ENCODE measurements at places on chromosomes 2 and 18. TPM values are rescaled to one million over a fixed set of nuclear protein-coding genes. Genes with fewer than 3 reads are reported as not detected.
A peak's percentile ranks its signal among the peaks of the same experiment; 100 is the strongest.

GRCh38 chr2:61272421-61273070 lies 110.6 kb downstream of the C2orf74 start:
- H3K27ac ChIP-seq, result no peak overlapping the region
- no peak for DNase-seq
- peaks cover 4% of the 10 kb centered on the region for H3K4me1 ChIP-seq
- no peak overlapping the region for H3K4me3 ChIP-seq

DNA sequence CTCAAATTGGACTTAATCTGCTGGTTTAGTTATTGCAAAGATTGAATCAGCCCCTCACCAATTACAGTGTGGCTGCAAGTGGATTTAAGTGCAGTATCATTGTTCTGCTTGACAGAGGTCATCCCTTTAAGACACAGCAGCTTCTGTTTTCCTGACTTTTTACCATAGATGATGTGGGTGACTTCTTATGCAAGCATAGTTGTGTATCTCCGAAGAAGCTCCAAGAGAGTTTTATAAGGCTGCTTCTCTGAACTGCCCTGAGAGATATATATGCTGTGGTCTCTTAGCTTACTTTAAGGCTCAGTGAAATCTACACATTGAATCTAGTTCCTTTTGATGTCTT lies 3.5 kb downstream of the TRIB2 start:
- peaks cover 31% of the 10 kb centered on the region for H3K4me1 ChIP-seq
- H3K27ac ChIP-seq, result no peak overlapping the region
- H3K4me3 ChIP-seq, result no peak overlapping the region

- H3K27ac ChIP-seq, result no peak overlapping the region
- no peak for DNase-seq
- H3K36me3 ChIP-seq, result no peaks in the 10 kb centered on the region
- H3K27me3 ChIP-seq, result no peaks in the 10 kb centered on the region
- no peak overlapping the region for H3K4me3 ChIP-seq
These were observed 1.3 kb upstream of the CD28 start for GRCh38 chr2:203705178-203705577.

DNA sequence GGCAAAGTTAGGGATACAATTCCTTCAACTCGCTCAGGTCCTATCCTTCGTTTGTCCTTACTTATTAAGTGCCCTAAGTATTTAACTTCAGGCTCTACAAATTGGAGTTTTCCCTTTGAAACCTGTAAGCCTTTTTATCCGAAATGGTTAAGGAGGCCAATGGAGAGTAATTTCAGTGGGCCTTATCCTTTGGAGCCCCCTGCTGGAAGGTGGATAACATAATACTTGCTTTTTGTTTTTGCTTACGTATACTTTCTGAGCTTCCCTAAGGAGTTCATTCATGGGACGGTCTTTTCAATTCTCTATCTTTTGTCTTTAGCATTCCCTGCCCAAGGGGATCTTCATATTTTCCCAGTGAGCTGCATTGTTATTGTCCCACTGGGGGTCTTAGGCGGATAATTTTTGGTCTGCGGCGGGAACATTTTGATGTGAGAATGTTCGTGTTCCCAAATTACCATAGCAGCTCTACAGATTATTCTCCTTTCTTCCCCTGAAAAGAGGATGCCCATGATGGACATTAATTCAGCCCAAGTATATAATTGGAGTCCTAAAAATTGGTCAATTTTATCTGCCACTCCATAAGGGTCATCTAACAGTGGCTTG lies 34.4 kb upstream of the TRAPPC8 start:
- DNase-seq, result peak; percentile 43
- H3K4me1 ChIP-seq, result no peaks in the 10 kb centered on the region
- H3K27me3 ChIP-seq, result no peaks in the 10 kb centered on the region
- no peak overlapping the region for H3K4me3 ChIP-seq
- no peaks in the 10 kb centered on the region for H3K36me3 ChIP-seq
- H3K27ac ChIP-seq, result no peak overlapping the region

DNA sequence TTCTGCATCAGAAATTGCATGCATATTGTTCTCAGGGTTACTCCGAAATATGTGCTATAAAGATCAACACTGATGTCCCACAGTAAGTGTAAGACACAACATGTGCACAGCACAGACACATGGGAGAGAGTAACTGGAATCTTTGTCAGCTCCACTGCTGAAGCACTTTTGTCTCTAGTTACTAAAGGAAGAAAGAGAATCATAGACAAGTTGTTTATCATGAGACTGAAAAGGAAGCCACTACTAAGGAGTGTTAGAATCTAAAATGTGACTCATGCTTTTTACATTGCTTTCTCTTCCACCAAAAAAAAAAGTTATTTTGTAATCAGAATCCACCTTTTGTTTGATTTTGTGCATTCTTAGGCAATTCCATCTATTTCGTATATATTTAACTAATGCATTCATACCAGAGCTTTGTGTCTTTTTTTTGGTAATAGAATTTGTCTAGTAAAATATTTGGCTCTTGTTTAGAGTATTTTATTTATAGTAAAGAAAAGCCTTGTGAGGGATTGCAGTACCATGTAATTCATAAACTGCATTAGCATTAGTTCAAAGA lies 502.4 kb downstream of the FBXO15 start:
- no peak overlapping the region for H3K4me3 ChIP-seq
- H3K27me3 ChIP-seq, result no peaks in the 10 kb centered on the region
- no peak for DNase-seq
- H3K36me3 ChIP-seq, result no peaks in the 10 kb centered on the region
- H3K27ac ChIP-seq, result no peak overlapping the region

GRCh38 chr2:240785424-240786335 lies 34.3 kb downstream of the KIF1A start:
- no peak overlapping the region for H3K27ac ChIP-seq
- DNase-seq, result no peak
- H3K27me3 ChIP-seq, result no peaks in the 10 kb centered on the region
- H3K4me3 ChIP-seq, result no peak overlapping the region

GRCh38 chr2:237486819-237487448 lies at the start of gene MLPH:
MLPH (plus strand) TSS chr2:237487251; CDS start chr2:237493427, 6,176 bp downstream.
- peak; percentile 70 for DNase-seq
- H3K4me1 ChIP-seq, result peaks cover 65% of the 10 kb centered on the region
- no peaks in the 10 kb centered on the region for H3K36me3 ChIP-seq
- peak within 1 kb of the TSS; percentile 17 for H3K4me3 ChIP-seq
- peak within 1 kb of the TSS; percentile 47 for H3K27ac ChIP-seq
- no peaks in the 10 kb centered on the region for H3K27me3 ChIP-seq

DNA sequence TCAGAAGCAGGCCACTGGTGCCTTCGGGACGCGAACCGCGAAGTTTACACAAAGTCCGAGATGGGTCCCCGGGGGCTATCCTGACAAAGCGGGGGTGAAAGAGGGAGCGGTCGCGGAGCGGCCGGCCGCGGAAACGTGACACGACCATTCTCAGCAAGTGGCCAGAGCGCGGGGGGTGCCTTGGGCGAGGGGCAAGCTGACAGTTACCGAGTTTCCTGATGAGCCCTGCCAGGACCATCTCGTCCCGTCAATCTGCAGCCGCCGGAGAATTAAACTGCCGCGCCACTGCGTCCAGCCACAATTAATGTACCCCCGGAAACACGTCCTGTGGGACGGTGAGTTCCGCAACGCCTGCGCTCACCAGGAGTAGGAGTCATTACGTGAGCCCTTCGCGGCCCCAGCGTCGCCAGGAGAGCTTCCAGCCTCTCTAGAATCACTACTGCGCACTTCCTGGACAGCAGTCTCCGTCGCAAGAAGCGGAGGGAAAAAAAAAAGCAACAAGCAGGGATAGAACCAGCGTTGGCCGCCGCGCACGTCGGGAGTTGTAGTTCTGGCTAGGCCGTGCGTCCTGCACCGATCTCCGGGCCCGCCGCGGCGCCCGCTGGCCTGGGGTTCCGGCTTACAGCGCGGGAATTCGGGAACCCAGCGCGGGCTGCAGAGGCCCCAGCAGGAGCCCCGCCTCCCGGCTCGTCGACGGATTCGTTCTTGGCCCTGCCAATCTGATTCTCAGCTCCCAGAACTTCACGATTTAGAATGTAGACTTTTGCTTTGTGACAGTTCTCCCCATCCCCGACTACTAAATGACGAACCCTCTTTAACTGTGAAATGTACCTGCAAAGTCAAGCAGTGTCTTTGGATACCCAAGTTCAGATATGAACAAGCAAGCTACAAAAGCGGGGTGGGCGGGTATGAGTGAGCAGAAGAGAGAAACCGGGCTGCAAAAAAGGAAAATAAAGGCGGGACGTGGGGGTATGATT lies at the start of gene RTTN:
Gene RTTN, minus strand, starts transcription at position 267 of the 977 bp plus-strand sequence. Its CDS starts 29 bp downstream, at position 238.
- peaks cover 17% of the 10 kb centered on the region for H3K4me1 ChIP-seq
- H3K27me3 ChIP-seq, result no peaks in the 10 kb centered on the region
- peak; percentile 95 for DNase-seq
- H3K36me3 ChIP-seq, result no peaks in the 10 kb centered on the region
- H3K27ac ChIP-seq, result peak within 1 kb of the TSS; percentile 78

DNA sequence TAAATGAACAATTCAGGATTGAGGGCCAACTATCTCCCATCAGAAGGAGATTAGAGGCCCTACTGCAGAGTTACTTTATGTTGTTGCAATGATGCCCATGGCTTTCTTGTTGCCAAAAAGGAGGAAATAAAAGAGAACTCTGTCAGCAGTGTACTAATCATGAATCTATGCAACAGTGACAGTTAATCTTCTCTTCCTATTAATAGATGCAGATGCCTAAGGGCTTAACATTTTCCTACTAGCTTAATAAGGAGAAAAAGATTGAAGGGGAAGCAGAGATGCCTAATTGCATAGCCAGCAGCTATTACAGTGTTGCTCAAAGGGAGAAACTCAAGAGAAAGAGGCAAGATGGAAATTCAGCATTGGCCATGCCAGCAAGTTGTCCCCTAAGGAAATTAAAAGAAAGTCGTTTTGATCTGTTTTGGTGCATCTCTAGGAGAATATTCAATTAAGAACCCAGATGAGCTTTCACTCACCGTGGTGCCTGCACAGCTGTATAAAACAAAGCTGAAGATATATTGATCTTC lies 107.1 kb upstream of the KCNJ3 start:
- no peaks in the 10 kb centered on the region for H3K4me1 ChIP-seq
- no peaks in the 10 kb centered on the region for H3K36me3 ChIP-seq
- no peaks in the 10 kb centered on the region for H3K27me3 ChIP-seq
- no peak overlapping the region for H3K27ac ChIP-seq

DNA sequence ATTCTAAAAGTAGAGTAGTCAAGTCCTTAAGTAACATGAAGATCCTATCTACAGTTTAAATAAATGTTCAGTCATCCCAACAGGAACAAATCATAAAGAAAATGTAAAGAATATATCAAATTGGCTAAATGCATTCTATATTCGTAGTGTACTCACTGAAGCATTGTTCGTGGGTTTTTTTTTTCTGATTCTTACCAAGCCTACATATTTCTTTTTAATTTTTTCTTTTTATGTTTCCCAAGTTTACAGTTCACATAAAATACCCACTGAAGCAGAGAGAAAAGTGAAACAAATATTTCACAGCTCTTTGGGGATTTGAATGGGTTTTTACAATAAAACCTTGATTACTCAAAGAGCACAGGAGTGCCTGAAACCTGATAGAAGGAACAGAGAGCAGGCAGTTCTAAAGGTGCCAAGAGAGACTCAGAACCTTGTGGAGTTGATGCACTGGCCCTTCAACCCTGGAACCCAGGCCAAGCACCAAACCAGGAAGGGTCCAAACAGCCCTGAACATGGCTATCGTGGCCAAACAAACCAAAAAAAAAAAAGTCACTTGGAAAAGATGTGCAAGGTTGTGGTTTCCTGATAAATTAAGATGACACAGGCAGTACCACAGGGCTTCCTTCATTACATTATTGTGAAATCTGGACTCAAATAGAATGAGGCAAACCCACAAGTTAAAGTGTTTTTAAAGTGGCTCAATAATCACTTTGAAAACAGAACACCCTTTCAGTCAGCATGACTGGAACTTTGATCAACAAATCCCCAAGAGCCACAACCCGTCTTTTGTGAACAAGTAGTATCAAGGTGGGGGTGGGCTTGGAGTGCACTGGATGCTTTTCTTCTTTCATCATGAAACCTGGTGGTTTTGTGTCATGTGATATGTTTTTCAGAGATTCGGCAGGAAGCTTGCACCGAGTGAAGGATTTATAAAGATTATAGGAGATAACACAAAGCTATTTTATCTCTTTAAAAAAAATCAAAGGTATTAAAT lies 245.0 kb upstream of the FN1 start:
- no peaks in the 10 kb centered on the region for H3K27me3 ChIP-seq
- no peak overlapping the region for H3K27ac ChIP-seq
- DNase-seq, result no peak
- H3K36me3 ChIP-seq, result no peaks in the 10 kb centered on the region
- H3K4me1 ChIP-seq, result no peaks in the 10 kb centered on the region

DNA sequence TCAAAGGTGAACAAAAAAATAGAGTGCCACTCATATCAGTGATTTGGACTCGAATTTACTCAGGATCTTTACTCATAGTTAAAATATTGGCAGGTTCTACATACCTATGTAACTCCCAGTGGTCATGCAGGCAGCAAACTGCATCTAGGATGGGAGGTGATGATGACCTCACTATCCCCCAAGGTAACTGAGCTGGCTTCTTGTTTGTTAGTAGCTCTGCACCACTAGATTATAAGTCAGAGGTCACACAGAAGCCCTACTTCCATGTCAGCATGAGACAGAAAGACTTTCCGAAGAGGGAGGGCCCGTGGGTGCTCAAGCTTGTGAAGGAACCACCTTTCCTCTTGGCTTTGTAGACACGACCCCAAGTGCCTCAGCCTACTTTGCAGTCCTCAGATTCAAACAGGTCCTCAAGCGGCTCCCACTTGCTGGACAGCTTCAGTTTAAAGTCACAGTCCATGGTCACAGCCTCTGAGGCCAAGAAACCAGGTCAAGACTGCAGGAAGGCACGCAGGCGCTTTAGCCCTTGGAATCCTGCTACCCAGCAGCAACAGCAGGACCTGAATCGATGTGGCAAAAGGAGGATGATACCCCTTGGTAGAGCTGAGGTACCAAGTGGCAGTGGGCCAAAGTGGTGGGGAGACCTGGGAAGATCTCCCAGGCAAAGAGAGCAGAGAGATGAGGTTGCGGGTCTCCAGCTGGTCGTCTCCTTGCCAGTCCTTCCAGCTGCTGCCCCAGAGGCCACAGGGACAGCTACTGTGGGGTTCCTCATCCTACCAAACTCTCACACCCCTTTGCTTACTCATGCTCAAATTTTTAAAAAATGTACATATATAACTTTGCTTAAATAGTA lies 4.3 kb downstream of the NTSR2 start:
- no peak overlapping the region for H3K27ac ChIP-seq
- H3K4me1 ChIP-seq, result peaks cover 10% of the 10 kb centered on the region
- H3K4me3 ChIP-seq, result no peak overlapping the region

The PID1 gene
- total RNA-seq, result 13.0 TPM

The TNFAIP6 gene
- 5.3 TPM for total RNA-seq

The CCDC141 gene
- total RNA-seq, result 13.7 TPM

The GKN2 gene
- total RNA-seq, result not detected
